ENCODE measurements at places on chromosomes 2 and 18. TPM values are rescaled to one million over a fixed set of nuclear protein-coding genes. Genes with fewer than 3 reads are reported as not detected.

ATP6V1C2 gene
- not detected for total RNA-seq

LDLRAD4 gene
- 3.1 TPM for total RNA-seq

DYSF gene
- total RNA-seq = 0.78 TPM

CFAP221 gene
- 12.2 TPM for total RNA-seq

TRIM43 gene
- total RNA-seq = not detected

RBM45 gene
- 20.5 TPM for total RNA-seq

TSHZ1 gene
- total RNA-seq = 9.5 TPM

SMYD1 gene
- total RNA-seq = not detected

PREPL gene
- 47.6 TPM for total RNA-seq

NCKAP5 gene
- total RNA-seq = 0.13 TPM

AOX1 gene
- 90.5 TPM for total RNA-seq

MPV17 gene
- 108 TPM for total RNA-seq

HOXD11 gene
- total RNA-seq = 0.13 TPM

TRMT61B gene
- total RNA-seq = 16.9 TPM

FAM237A gene
- total RNA-seq = not detected

MLPH gene
- total RNA-seq = 0.65 TPM

BCL11A gene
- total RNA-seq = 1.2 TPM

FIGN gene
- 2.2 TPM for total RNA-seq

CRYGC gene
- total RNA-seq = not detected

ITPRIPL1 gene
- 2.6 TPM for total RNA-seq

LRP1B gene
- 0.13 TPM for total RNA-seq

TANC1 gene
- total RNA-seq = 31.6 TPM

CD302 gene
- total RNA-seq = 24.0 TPM

MAL gene
- not detected for total RNA-seq

SERPINB11 gene
- total RNA-seq = not detected

ANO7 gene
- 1.2 TPM for total RNA-seq

SPDYA gene
- 1.3 TPM for total RNA-seq

LRRC30 gene
- not detected for total RNA-seq

TAF1B gene
- total RNA-seq = 41.7 TPM

TBR1 gene
- total RNA-seq = under 0.01 TPM

GKN2 gene
- not detected for total RNA-seq

RAB3GAP1 gene
- 129 TPM for total RNA-seq

TPO gene
- not detected for total RNA-seq

PARD3B gene
- 19.5 TPM for total RNA-seq

SLC19A3 gene
- 9.3 TPM for total RNA-seq

CFC1 gene
- total RNA-seq = not detected

CHRND gene
- not detected for total RNA-seq

RFTN2 gene
- total RNA-seq = 23.5 TPM

SLC38A11 gene
- total RNA-seq = 0.43 TPM

OSBPL1A gene
- 46.6 TPM for total RNA-seq

RTP5 gene
- total RNA-seq = not detected

MATN3 gene
- total RNA-seq = 4.3 TPM

SCN9A gene
- total RNA-seq = not detected
